A549 (cell line): ENCODE measurements at places on chromosomes 1 and 21.

- DNase-seq, result no peak
Observed at GRCh38 chr1:212315184-212315583, 30.0 kb downstream of the PPP2R5A start.

- DNase-seq, result peak; percentile 12
Observed at GRCh38 chr1:77888781-77889642, 588 bp downstream of the NEXN start.

- DNase-seq, result no peak
Observed at GRCh38 chr1:29990304-29990703, 733.1 kb downstream of the MATN1 start.

- no peak for DNase-seq
Observed at GRCh38 chr1:207883660-207884250, 27.2 kb downstream of the CD34 start.

DNA sequence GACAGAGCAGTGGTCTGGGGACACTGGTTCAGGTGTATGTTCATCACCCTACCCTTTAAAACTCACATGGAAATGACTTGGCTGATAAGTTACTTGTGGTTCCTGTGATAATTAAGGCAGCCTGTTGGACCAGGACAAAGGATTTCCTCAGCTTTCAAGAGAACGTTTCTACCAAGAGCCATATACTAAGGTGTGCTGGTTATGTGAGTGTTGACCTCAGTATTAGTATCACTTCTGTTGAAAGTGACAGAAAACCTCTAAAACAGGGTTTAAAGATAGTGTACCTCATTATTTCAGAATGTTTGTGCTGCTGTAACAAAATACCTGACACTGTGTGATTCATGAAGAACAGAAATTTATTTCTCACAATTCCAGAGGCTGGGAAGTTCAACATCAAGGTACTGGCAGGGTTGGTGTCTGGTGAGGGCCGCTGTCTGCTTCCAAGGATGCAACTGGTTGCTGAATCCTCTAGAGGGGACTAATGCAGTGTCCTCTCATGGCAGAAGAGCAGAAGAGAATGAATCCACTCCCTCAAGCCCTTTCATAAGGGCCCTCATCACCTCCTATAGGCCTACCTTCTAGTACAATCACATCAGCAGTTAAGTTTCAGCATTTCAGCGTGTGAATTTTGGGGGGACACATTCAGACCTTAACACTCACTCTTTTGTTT lies 54.9 kb downstream of the UCK2 start:
- no peak for DNase-seq

- peak; percentile 22 for DNase-seq
Observed at GRCh38 chr1:201686714-201687455, 142.1 kb upstream of the IPO9 start.

DNA sequence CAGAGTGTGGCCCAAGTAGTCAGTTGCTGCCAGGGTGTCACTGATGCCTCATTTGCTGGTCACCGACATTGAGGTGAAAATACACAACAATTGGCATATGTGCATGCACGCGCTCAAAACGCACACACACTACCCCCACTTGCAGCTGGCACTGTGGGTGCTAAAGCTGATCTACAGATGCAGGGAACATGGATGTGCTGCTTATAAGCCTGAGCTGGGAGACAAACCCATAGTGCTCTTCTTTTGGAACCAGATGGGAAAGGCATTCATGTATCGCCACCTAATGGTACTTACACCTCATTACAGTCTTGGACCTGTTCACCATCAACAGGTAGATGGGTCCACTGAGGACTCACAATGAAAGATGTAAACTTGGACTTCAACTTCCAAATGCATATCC lies 70.3 kb upstream of the CAMK1G start:
- peak; percentile 38 for DNase-seq

DNA sequence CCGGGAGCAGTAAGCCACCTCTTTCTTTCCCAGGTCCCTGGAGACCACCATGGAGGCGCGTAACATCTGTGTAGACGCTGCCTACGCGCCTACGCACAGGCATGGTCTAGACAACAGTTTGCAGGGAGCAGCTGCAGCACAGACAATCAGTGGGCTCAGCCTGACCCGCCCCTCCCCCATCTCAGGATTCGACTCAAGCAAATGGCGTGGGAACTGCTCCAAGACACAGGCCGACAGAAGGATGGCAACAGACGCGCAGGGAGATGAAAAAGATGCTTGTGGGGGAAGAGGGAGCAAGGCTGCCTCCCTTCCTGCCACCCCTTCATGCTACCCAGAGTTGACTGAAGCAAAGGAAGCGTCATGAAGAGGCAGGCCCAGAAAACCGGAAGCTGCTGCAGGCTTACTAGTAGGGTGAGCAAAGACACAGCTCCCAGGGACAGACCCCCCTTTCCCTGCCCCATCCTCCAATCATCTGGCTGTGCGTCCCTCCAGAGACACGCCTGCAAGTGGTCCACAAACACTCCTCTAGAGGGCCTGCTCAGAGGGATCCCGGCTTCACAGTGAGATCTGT lies 19.5 kb downstream of the STK40 start:
- DNase-seq, result no peak

- DNase-seq, result no peak
Observed at GRCh38 chr1:104702731-104703130, 953.0 kb downstream of the AMY1C start.

DNA sequence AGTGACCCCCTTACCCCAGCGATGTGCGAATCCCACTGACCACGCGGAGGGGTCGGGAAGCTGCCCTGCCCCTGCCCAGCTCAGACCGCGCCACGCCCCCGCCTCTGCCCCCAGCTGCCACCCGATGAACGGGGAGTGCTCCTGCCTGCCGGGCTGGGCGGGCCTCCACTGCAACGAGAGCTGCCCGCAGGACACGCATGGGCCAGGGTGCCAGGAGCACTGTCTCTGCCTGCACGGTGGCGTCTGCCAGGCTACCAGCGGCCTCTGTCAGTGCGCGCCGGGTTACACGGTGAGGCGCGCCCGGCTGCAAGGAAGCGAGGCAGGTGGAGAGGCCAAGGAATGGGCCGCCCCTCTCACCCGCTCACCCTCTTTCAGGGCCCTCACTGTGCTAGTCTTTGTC lies 11.9 kb upstream of the LRRC71 start:
- no peak for DNase-seq

- DNase-seq, result no peak
Observed at GRCh38 chr1:87880764-87881163, 552.1 kb downstream of the LMO4 start.

DNA sequence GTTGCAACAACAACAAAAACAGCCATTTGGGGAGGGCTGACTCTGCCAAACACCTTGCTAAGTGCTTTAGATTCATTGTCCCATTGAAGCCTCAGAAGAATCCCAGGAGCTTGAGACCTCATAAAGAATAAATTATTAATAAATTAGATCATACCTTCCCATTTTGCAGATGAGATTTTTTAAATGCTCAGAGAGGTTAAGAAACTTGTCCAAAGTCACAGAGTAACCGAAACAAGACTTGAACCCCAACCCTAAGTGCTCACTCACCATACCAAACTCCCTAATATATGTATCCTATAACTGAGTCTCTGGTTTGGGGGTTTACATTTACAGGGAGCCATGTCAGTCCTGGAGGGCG lies 3.6 kb downstream of the CRYBG2 start:
- DNase-seq, result no peak

DNA sequence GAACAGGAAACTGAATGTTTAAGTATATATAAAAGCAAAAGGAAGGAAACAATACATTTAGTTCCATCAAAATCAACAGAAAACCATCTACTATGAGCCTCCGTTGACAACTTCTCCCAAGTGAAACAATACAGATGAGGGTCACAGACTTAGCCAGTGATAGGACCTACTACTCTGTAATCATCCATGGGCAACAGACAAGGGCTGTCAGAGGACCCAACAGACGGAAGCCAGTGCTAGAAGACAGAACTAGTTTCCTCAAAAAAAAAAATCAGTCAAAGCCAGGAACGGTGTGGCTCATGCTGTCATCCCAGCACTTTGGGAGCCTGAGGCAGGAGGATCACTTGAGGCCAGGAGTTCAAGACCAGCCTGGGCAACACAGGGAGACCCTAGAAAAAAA lies 20.6 kb downstream of the RERE start:
- no peak for DNase-seq

DNA sequence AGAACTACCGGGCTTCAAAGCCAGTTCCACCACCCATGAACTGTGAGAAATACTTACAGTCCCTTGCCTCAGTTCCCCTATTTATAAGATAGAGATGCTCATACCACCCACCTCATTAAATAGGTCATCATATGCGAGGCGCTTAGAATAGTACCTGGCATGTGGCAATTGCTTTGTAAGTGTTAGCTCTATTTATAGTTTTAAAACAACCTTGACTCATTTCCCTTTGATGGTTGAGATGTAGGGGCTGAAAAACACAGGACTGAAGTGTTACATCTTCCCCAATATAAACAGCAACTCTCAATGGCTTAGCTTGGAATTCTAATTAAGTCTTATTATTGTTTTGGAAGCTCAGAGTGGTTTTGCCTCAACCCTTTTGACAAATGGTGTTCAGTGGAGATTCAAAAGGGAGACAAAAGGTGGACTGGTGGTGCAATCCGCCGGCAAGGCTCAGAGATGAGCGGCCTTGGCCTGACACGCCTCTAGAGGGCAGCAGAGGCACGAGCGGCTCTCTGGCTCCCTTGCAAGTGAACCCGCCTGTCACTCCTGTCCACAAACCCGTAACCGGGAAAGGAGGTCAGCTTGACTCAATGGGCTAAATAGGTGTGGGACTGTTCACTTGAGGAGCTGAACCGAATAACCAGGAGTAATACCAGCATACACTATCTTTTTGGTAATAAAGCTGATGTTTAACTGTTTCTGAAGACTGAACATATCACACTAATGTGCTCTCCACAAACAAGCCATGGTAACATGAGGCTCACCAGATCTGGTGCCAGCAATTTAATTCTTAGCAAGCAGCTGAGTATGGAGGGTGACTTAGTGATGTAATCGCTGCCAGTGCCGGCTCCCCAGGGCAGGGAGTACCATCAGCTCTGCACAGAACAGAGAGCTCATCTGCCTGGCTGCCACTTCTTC lies 19.5 kb upstream of the SMYD2 start:
- DNase-seq, result peak; percentile 79

DNA sequence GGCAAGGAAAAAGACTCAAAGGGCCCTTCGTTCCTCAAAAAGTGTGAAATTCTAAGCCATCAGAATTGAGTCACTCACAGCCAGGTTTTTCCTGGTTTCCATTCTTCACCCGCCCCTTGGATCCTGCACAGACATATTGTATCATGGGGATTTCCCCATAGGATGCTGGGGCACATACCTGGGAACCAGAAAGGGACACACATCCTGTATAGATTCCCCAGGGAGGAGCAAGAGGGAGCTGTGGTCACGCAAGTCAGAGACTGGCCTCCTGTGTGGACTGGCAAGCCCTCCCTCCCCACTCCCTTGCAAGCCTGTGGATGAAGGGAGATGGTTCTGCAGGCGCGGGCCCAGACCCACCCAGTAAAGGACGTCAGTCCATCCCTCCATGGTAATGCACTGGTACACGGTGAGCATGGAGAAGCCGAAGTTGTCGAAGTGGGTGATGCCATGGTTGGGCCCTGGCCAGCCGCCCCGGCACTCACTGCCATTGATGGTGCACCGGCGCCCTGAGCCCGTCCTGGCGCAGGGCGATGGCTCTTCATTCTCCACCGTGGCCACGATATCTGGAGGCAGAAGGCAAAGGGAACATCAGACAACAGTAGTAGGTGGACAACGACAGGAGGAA lies 23.2 kb downstream of the CACNA1S start:
- no peak for DNase-seq

DNA sequence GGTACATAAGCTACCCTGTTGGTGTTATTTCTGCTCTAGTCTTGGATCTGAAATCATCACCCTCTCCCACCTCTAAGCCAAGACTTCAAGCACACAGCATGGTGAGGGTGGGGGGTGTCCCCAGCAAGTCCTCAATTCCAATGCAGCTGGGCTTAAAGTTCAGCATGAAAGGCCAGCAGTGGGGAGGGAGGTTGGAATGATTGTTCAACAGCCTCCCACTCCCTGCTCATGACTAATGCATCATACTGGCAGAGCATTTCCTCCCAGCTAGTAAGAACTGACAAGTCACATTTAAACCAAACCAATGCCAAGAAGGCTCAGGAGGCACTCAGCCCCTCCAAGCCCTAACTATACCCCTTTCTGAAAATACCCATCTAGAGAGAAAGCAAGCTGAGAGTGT lies 50.1 kb downstream of the TIAM1 start:
- no peak for DNase-seq

- DNase-seq, result no peak
Observed at GRCh38 chr1:84672080-84672854, 18.0 kb downstream of the SSX2IP start.

GRCh38 chr1:32538887-32539583 lies at the start of gene ZBTB8A:
Gene ZBTB8A (plus strand): TSS chr1:32539427. CDS start chr1:32592932, 53,505 bp downstream.
- DNase-seq, result peak; percentile 64

DNA sequence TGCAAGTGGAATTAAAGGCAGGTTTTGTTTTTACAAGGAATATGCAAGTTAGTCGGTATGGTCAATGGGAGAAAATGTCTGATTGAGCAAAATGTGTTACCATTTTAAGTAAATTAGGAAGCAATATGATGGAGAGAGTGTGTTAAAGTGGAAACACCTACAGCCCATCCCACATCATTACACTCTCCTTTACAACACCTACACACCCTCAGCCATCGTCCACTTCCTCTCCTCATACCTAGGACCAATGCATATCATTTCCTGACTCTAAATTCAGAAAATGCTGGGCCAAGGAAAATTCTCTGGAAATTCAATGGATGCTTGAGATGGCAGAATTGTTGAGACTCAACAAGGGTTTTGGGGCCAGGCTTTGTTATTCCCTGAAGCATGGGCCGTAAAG lies 16.4 kb upstream of the CCDC190 start:
- DNase-seq, result no peak

GRCh38 chr1:14848625-14849024 lies 250.1 kb downstream of the KAZN start:
- DNase-seq, result no peak

DNA sequence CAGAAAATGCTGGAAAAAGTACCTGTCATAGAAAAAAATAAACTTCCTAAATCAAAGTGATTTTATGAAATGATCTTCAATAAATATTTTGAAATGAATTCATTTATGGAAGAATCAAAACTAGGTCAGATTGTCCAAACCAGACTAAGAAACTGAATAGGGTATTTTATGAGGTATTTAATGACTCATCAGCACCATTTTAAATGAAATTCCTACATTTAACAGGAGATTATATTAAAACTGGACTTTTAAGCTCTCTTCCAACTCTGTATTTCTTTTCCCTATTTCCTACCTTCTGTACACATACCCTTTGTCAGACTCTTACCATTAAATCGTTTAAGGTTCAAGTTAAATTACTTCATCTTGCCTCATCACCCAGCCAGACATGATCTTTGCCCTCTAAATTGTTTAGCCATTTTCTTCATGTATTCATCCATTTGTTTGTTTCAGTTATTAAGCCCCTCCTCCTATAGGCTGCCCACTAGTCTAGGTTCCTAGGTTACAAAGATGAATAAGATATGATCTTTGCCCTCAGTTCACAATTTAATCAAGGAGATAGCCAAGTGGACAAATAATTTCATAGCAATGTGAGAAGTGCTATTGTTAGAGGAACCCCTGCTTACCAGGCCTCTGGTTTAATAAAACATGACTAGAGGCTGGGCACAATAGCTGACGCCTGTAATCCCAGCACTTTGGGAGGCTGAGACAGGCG lies 25.0 kb downstream of the TATDN3 start:
- DNase-seq, result no peak

GRCh38 chr1:88509379-88509778 lies 174.7 kb upstream of the PKN2 start:
- DNase-seq, result no peak

- no peak for DNase-seq
Observed at GRCh38 chr1:147491098-147491497, 50.2 kb upstream of the BCL9 start.
